HS-5 (cell line): ENCODE measurements at places on chromosomes 3 and 15.

DNA sequence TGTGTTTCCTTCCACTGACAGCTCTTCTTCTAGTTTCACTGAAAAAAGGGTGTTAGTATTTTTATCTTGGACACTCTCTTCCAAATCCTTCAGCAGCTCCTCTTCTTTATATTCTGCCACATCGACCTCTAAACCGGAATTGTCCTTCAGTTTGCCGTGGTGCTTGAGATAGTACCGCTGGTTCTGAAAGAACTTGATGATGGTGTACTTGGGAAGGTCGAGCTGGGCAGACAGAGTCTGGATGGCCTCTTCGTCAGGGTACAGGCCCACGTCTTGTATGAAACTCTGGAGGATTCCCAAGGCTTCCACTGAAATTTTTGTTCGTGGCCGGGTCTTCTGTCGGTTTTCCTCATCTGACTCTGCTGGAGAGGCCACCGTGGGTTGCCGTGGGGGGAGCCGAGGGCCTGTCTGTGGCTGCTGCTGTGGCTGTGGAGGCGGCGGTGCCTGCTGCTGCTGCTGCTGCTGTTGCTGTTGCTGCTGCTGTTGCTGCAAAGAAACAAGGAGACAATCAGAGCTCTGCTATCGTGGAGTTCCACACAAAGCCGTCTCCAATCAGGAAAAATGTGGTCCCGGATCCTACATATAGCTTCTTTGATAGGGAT is 75.8 kb downstream of the SATB1 start:
- DNase-seq, result no peak

GRCh38 chr15:41631880-41632470 is 28.2 kb upstream of the MGA start:
- no peak for DNase-seq

GRCh38 chr15:41945731-41946130 is 26.6 kb downstream of the EHD4 start:
- DNase-seq, result no peak

- DNase-seq, result no peak
These were observed 71.3 kb downstream of the RASA2 start for GRCh38 chr3:141557961-141558706.
